ENCODE measurements at places on chromosomes 11 and 22.

DNA sequence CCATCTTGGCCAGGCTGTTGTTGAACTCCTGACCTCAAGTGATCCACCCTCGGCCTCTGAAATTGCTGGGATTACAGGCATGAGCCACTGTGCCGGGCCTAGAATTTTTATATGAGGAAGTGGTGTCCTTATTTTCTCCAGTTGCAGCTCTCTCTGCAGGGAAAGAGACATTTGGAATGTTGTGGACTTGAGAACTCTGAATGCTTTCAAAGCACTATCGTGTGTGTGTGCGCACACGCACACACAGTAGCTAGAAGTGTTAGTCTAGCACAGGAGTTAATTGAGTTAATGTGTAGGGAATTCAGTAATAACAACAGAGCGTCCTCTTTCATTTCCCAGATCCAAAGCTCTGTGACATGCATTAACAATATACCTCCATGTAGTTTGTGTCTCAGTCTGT, 164.0 kb upstream of the RASSF10 start:
- no peak for DNase-seq

GRCh38 chr11:96173906-96174305, 169.1 kb downstream of the MAML2 start:
- DNase-seq, result no peak

GRCh38 chr11:44191322-44192016, 96.0 kb downstream of the EXT2 start:
- DNase-seq, result no peak

DNA sequence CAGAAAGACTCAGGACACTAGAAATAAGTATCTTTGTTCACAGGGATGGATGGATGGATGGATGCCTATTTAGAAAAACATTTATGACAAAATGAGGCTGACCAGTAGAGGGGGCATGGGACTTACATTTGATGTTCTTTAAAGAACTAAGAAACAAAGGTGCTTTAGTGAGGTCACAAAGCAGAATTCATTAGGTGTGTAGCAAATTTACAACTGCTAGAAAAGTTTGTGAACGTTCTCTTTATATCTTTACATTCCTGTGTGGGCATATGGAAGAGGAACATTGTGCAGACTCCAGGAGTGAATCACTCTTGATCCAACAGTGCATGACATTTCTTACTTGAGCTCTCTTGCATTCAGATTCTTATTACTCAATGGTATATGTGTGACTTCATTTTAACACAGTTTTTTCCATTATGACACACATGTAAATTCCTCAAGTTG, 15.8 kb upstream of the SIK2 start:
- peak; percentile 67 for DNase-seq

GRCh38 chr11:626475-627307, at the start of gene SCT:
TSS of gene SCT (minus strand) at chr11:627181. CDS start at chr11:627143, 38 bp downstream.
- DNase-seq, result no peak

DNA sequence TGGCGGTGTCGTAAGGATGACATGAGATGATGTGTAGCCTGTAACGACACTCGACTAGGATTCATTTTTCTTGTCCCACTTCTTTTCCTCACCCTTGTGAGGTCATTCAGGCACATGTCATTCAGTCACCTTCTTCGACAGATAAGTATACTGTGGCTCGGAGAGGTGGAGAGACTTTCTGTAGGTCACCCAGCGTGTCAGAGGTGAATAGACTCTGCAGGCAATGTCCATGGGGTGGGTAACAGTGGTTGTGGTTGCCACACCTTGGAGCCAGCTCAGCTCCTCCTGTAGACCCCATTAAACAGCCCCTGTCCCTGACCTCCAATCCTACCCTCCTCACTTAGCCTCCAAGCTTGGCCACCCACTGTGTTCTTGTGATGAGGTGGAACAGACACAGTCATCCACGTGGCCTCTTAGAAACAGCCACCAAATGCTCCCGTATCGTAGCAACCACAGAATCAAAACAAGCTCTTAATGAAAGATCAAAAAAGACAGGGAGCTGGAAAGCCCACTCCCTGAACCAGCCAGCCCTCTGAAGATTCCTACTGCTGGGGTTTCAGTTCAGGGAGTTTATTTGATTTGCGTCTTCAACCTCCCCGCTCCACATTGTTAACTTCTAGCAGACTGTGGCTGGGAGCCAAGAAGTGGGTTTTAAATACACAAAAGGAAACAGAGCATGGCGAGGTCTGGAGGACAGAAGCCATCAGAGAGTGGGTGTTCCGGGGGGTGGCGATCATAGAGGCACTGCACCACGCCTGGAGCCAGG, 89.0 kb upstream of the GRK3 start:
- DNase-seq, result no peak

DNA sequence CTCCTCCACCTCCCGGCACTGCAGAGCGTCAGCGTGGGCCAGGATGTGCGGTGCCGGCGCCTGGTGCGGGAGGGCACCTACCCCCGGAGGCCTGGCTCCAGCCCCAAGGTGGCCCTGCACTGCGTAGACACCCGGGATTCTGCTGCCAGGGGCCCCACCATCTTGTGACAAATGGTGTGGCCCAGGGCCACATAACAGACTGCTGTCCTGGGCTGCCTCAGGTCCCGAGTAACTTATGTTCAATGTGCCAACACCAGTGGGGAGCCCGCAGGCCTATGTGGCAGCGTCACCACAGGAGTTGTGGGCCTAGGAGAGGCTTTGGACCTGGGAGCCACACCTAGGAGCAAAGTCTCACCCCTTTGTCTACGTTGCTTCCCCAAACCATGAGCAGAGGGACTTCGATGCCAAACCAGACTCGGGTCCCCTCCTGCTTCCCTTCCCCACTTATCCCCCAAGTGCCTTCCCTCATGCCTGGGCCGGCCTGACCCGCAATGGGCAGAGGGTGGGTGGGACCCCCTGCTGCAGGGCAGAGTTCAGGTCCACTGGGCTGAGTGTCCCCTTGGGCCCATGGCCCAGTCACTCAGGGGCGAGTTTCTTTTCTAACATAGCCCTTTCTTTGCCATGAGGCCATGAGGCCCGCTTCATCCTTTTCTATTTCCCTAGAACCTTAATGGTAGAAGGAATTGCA, 13.5 kb downstream of the TSKU start:
- DNase-seq, result no peak

DNA sequence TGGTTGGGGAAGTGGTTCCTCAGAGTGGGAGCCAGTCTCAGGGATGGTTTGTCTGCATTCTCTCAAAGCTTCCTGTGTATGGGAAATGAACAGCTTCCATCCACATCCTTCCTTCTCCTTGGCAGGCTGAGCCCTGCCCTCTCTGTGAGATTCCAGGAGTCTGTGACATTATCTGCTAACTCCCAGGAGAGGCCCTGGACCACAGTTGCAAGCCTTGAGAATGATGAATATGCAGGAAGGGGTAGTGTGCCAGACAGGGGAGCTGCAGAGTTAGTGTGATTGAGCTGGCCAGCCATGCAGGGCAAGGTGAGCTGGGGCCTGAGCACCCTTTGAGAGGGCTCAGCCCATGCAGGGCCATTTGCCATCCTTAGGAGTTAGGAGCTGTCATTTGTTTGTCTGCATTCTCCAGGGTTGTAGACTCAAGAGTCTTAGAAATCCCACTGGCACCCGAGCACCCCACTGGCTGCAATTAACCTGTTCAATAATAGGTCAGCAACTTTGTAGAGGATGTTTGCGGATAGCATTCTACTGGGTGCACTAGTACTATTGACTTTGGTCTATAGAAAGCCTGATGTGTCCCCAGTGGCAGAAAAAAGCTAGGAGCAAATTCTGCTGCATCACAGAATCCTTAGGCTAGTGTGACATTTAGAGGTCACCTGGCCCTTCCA, 299.0 kb upstream of the CADM1 start:
- DNase-seq, result no peak

DNA sequence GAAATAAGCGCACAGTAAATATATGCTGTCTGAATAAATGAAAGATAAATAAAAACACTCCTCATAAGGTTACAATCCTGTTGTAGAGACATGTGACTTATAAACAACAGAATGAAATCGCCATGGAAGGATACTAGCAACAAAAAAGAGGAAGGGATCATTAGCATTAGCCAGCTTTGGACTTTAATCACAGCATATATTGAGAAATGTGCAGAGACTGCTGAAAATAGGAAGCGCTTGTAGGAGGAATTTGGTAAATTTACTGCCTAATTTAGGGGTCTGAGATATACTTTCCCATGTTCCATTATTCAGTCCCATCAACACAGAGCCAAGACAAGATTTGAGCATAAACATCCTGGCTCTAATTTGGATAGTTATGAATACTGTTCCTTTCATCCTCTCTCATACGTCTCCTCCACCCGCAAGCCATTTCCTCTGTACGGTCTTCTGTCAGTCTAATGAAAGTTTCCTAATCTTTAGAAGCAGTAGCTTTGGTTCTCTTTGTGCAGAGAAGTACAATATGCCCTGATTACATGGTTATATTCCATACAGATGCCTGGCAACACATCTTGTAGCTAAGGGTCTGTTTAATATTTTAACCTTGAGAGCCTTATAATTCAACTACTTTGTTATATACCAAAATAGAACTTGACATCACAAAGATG, 37.1 kb upstream of the AKIP1 start:
- no peak for DNase-seq

DNA sequence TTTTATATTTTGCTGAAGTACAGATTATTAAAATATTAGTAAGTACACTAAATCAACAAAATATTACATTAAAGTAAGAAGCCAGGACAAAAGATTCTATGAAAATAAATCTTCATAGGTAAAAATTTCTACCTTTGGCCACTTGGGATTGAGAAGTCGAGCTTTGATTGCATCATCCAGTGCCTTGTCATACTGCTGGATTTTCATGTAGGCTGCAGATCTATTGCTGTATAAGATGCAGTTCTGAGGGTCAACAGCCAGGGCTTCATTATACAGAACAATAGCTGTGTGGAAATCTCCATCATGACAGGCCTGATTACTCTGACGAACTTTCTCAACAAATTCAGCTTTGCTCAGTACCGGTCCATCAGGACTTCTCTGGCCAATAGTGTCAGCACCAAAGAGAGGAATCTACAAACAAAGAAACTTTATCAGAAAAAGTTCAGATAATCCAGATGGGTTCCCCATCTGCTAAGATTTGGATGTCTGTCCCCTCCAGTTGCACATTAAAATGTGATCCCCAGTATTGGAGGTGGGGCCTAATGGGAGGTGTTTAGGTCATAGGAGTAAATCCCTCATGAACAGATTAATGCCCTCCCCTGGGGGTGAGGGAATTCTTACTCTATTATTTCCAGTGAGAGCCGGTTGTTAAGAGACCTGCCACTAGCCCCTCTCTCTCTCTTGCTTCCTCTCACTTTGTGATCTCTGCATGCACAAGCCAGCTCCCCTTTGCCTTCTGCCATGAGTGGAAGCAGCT, 50.0 kb downstream of the TTC28 start:
- no peak for DNase-seq

DNA sequence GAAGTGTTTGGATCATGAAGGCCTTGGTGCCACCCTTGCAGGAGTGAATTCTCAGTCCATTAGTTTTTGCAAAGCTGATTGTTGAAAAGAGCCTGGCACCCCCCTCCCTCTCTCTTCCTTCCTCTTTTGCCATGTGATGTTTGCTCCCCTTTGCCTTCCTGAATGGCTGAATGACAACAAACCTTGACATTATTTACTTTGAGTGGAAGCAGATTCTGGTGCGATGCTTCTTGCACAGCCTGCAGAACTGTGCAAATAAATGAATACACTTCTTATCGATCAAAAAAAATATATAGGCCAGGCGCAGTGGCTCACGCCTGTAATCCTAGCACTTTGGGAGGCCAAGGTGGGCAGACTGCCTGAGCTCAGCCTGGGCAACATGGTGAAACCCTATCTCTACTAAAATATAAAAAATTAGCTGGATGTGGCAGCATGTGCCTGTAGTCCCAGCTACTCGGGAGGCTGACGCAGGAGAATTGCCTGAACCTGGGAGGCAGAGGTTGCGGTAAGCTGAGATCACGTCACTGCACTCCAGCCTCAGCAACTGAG, 2.0 kb upstream of the NARS2 start:
- DNase-seq, result no peak

DNA sequence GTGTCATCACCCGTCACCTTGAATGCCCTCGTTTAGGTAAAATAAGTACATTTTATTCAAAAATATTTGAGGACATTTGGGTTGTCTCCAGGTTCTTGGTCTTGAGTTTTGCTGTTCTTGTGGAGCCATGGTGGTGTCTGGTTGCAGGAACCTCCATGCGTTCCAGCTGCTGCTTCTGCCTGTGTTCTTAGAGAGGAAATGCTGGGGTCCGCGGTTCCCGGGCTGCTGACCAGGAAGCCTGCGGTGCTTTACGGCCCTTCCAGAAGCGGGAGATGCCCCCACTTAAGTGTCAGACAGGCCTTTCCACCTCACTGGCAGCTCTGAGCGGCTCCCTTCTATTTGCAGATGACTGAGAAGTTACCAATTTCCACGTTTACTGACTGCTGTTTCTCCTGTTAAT, 66.8 kb downstream of the LRP5 start:
- no peak for DNase-seq

DNA sequence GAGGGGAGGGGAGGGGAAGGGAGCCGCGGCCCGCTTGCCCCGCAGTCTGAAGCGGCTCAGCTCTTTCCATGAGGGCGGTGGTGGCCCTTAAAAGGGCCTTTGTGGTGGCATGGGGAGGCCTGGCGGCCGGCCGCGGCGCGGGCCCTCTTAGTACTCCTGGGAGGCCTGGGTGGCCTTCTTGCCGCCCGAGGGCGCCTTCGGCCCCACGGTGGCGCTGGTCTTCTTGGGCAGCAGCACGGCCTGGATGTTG, 6.9 kb downstream of the DPAGT1 start:
- peak; percentile 69 for DNase-seq

DNA sequence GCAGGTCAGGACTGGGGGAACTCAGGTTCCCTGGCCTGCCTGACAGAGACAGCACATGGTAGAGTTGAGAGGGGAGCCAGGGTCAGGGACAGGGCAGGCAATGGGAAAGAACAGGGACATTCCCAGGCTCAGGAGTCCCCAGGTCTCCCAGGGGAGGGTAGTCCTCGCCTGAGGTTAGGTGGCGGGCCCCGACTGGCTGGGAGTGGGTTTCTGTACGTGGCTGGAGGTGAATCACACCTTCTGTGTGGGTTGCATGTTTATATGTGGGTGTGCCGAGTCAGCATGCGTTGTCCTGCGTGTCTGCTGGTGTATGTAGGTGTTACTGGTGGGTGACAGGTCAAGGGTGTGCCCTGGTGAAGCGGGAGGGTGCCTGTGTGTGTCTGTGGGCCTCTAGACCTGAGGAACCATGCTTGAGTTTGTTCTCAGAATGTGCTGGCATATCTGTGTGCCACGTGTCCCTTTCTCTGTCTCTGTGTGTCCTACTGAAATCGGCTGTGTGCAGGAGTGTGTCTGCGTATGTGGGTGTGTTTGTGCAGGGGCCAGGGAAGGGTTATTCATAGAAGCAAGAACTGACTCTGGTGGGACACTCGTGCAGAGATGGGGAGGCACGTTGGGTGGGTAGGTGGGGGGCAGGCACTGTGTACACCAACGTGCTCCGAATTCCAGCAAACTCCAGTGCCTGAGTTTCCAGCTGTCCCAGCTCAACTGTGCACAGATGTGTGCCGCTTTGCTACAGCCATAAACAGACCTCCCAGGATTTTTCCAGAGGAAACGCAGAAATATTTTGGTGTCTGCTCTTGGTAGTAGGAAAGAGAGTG, 23.8 kb upstream of the OAF start:
- no peak for DNase-seq

DNA sequence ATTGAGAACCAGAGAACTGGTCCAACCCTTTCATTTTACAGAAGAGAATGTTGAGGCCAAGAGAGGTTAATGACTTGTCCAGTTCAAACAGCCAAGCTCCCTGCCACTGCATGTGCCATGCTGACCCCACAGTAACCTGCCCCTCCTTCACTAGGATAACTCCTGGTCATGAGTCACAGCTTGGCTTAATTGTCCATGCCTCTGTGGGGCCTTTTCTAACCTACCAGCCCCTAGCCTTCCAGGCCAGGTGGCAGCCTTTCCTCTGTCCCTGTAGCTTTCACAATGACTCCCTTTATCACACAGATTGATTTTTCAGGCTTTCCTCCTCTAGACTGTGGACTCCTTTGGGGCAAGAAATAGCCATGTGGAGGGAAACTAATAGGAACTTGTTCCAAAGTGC, 97.2 kb downstream of the PIWIL4 start:
- DNase-seq, result no peak

All from CD4-positive, alpha-beta T cell treated with Interleukin-6 for 4 hours (primary cell).